ENCODE measurements at places on chromosomes 2 and 18. TPM values are rescaled to one million over a fixed set of nuclear protein-coding genes. Genes with fewer than 3 reads are reported as not detected.

GALNT13 gene
- 0.40 TPM for total RNA-seq

WDR54 gene
- total RNA-seq = 14.6 TPM

STPG4 gene
- total RNA-seq = 0.35 TPM

GRCh38 chr2:64793701-64794100 is 140.0 kb upstream of the SERTAD2 start:
- no peak overlapping the region for H3K4me3 ChIP-seq
- H3K27ac ChIP-seq = no peak overlapping the region
- no peaks in the 10 kb centered on the region for H3K4me1 ChIP-seq
- DNase-seq = no peak

GRCh38 chr2:66560683-66561082 is 125.8 kb downstream of the MEIS1 start:
- no peak overlapping the region for H3K4me3 ChIP-seq
- H3K4me1 ChIP-seq = no peaks in the 10 kb centered on the region
- no peak for DNase-seq
- H3K36me3 ChIP-seq = no peaks in the 10 kb centered on the region
- H3K27ac ChIP-seq = no peak overlapping the region

DNA sequence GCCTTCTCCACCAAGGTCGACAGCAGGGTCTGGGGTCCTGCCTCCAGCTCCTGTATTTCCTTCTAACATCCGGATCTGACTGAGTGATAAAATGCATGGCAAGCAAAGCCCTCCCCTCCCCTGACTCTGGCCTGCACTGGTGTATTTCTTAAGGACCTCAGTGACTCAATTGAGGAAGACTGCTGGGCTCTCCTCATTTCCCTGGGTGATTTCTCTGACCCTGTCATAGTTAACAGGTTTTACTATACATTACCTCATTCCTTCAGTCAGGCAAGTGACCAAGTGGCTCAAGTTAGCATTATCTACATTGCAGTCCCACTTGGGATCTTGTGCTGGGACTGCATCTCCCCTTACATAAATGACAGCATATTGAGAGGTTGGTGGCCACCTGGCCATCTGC is 38.8 kb upstream of the CCBE1 start:
- DNase-seq = no peak
- no peak overlapping the region for H3K27ac ChIP-seq
- H3K4me3 ChIP-seq = no peak overlapping the region
- no peaks in the 10 kb centered on the region for H3K36me3 ChIP-seq

Data from ovary (tissue), 10 donors.